A673 (cell line): ENCODE measurements at places on chromosomes 3 and 15. TPM values are rescaled to one million over a fixed set of nuclear protein-coding genes. Genes with fewer than 3 reads are reported as not detected.

DNA sequence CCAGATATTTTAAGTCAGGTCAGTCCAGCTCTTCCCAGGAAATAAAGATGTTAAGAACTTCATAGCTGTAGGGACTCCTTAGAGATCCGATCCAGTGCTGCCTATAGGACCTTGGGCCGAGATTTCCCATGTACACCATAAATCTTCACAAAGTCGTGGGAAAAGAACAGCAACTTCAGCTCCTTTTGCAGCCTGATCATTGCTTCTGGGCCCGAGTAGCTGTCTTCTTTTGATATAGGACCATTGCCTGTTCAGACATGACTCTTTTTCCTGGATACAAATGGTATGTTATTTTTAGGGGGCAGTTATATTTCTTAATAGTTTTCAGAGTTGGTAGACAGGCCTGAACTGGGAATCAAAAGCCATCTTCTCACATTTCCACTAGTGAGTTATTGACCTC, 20.5 kb downstream of the IL1RAP start:
- DNase-seq, result peak; percentile 88

- DNase-seq, result no peak
These were observed 17.3 kb upstream of the DOCK3 start for GRCh38 chr3:50657407-50657806.

PRTG gene
- 0.02 TPM in 1 of 2 replicates, not detected in the other for total RNA-seq

CHDH gene
- total RNA-seq, result 0.24 TPM in 1 of 2 replicates, not detected in the other
